Ureter (tissue), 1 donor: ENCODE measurements at places on chromosomes 1 and 21.
A peak's percentile ranks its signal among the peaks of the same experiment; 100 is the strongest.

GRCh38 chr1:60173729-60174505 lies 100.3 kb upstream of the C1orf87 start:
- DNase-seq, result no peak

GRCh38 chr1:187460093-187460492 lies 631.3 kb downstream of the PLA2G4A start:
- DNase-seq, result no peak

DNA sequence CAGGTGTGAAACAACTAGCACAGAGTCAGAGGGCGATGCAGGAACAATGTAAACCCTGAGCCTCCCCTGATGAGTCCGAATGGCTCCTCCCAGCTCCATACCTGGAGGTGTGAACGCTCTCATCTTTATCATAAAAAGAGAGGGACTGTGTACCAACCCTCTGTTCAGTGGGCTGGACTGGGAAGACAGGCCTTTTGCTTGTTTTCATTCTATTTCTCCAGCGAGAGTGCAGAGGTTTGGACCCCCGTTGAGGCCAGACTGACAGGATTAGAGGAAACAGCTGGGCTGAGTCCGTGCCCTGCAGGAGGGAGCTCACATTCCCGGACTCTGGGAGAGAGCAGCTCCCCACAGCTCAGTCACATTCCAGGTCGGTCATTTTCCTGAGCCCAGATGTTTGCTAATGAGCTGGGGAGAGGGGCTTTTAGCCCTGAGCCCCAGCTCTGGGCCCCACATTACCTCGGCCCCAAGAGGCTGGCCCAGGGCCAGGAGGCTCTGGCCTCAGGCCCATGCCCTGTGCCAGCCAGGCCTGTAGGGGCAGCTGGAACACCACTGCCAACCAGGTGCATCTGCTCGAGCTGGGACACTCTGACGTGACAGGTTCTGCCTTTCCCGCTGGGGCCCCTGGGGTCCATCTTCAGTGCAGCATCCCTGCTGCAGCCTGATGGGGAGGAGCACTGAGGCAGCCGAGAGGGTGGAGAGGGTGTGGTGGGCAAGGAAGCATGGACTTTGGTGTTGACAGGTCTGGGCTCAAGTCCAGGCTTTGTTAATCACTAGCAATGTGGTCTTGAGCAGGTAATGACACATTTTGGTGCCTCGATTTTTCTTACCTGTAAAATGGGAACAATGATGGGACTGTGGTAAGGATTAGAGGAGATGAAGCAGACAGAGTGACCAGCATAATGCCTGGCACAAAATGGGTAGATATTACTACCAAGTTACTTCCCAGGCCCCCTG lies 3.5 kb upstream of the NBL1 start:
- DNase-seq, result no peak

GRCh38 chr1:168293356-168293755 lies 12.7 kb downstream of the TBX19 start:
- no peak for DNase-seq

DNA sequence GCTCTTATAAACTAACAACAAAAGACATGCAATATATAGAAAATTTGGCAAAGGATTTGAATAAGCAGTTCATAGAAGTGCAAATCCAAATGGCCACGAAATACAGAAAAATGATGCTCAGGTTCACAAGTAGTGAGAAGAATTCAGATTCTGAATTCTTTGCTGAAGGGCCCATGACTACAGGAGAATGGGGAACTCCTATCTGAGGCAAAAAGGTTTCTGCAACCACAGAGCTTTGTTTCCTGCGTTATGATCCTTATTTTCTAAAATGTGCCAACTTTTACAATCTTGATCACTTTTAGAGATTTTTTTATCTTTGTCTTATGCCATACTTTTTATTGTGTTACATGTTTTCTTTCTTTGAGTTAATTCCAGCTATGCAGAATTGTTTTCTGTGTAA lies 91.3 kb downstream of the ITSN1 start:
- DNase-seq, result no peak

GRCh38 chr1:222370081-222370912 lies 177.6 kb downstream of the HHIPL2 start:
- DNase-seq, result no peak

DNA sequence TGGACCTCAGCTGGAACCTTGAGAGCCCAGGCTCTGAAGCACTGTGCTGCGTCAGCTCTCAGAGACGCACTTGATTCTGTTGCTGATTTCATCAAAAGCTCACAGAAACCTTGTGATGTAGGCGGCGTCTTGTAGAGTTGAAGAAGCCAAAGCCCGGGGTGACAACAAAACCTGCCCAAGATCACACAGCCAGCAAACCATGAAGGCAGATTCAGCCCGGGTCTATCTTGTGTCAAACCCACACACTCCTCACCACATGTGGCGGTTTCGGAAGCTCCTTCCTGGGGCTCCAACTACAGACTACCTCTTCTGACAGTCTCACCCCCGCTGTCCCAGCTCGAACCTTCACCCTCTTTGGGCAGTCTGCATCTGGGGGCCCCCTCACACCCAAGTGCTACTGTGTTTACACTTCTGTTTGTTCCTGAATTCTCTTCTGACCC lies 50.4 kb downstream of the TENT5C start:
- DNase-seq, result no peak

DNA sequence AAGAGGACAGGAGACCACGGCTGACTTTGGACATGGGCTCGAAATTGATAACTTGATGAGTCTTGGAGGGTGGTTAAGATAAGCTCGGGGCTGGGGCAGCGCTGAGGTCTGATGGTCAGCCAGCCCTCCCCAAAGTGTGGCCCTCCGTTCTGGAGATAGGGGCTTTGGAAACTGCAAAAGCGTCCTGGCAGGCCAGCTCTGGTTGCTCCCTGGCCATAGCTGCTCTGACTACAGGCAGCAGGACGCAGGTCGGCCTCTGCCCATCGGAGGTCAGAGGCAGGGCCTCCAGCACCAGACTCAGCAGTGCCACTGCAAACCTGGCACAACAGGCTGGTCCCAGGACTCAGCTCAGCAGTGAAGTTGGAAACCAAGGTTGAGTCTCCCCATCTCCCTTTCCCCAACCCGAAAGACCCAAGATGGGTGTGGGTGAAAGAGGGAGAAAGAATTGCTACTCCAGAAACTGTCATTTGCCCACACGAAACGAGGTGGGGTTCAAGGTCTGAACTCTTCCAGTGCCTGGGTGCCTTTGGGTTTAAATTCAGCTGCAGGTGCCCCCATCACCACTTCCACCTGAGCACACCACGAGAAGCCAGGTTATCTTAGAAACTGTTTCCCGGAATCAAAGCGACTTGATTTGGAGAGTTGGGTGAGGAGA lies 4.8 kb downstream of the SIM2 start:
- DNase-seq, result no peak

DNA sequence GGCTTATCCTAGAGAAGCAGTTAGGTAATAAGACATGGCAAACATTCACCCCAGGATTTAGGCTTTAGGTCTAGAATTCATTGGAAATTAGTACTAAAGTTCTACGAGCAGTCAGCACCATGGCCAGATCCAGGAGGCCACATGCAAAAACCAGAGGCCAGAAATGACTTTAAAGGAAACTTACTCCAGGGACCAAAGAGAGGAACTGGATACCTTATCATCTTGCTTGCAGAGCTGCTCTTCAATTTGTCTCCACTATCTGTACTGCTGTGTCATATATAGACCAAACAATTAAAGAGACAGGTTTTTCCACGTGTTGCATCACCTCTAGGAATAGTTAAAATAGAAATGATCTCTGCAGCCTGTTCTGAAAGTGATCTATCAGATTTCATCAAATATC lies 127.8 kb downstream of the LMX1A start:
- no peak for DNase-seq

DNA sequence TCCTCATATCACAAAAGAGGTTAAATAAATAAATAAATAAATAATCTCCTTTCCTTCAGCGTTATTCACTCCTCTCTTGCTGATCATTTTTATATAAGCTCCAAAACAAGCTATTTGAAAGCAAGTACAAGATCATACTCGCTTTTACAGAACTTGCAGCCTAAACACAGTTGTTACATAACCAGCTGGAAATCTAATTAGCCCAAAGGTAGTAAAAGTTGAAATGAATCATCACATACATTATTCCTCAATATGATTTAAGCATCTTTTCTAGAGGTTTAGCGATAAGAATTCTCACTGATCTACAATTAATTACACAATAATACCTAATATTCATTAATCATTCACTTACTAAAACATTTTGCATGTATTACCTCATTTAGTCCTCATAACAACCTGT lies 160.2 kb downstream of the COP1 start:
- no peak for DNase-seq

- DNase-seq, result no peak
Measured at GRCh38 chr21:45380566-45380965, 24.4 kb upstream of the COL18A1 start.

- no peak for DNase-seq
Measured at GRCh38 chr1:227270554-227270953, 47.7 kb downstream of the CDC42BPA start.

- DNase-seq, result peak; percentile 44
Measured at GRCh38 chr1:47650205-47650604, 212.4 kb downstream of the FOXD2 start.

GRCh38 chr1:110107867-110108469 lies 4.3 kb upstream of the UBL4B start:
- no peak for DNase-seq

DNA sequence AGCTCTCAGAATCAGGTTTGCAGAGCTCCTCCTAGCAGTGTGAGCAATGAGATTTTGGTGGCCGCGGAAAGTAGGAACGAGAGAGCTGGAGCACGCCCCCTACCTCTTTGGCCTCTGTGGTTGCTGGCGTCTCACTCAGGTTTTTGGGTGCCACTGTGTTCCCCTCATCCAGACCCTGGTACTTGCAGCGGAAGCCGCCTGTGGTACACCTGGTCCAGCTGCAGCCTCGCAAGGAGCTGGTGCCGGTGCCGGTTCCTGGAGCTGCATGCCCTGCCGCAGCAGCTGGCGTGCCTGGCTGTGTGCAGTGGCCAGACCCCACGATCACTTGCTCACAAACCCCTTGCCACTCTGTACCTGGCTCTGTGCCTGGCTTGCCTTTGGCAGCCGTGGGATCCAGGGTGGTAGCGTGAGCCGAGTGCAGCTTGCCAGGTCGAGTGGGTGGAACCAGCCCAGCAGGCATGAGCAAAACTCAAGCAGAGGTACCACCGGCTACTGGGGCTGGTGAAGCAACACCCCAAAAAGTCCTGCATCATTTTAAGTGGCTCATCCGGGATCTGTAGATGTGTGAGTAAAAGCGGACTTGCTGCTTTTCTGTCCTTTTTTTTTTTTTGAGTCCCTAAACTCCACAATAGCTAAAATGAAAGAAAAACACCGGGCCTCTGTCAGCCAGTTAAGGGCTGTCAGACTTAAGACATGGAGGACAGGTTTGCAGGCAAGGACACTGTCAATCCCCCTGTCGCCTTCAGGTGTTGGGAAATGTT lies 844.9 kb downstream of the KCNT2 start:
- no peak for DNase-seq

DNA sequence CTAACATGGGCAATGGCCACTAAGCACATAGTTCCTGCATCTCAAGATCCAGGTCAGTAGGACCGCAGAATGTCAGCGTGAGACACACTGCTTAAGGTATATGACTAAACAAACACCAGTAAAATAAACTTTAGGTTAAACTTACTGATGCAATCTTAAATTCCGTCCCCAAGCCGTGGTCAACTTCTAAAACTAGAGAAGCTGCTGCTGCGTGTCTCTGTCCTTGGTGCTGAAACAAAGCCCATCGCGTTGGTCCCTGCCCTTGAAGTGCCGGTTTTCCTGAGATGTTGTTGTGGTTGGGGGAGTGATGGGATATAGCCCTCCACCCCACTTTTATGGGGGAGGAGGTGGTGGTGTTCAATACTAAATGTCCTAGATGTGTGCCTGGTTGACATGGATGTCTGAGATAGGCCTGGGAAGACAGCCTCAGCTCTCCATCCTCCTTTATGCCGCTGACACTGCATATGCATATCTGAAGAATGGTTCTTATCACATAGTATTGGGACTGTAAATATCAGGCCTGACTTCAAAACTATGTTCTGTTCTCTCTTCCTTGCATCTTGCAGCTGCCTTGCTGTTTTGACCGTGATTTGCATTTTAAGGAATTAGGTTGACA lies 72.0 kb upstream of the KCNA3 start:
- DNase-seq, result no peak

DNA sequence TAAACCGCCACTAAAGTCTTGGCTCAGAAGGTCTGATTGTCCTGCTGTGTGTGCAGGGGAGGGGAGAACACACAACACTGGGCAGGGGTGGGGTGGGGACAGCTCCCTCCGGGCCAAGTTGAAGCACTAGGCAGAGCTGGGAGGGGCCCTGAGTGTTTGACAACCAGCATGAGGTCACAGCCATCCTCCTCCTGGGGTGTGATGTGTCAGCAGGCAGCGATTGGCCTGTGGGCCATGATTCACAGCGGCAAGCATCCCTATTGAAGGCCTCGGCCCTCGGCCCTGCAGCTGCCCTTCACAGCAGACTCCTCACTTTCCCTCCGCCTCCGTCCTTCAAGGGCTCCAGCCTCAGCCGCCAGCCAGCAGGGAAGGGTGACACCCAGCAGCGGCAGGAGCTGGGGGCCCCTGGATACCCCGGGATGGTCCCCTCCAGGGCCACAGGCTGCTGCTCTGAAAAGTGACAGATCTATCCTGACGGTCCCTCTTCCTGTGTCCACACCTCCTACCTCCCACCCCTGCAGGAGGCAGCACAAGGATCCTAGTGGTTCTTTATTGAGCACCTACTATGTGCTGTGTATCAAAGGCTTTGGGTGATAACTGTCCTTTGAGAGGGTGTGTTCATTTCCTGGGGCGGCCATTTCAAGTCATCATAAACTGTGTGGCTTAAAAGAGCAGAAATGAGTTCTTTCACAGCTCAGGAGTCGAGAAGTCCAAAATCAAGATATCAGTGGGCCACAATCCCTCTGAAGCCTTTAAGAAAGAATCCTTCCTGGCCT lies 66.0 kb upstream of the SLC25A33 start:
- peak; percentile 68 for DNase-seq

DNA sequence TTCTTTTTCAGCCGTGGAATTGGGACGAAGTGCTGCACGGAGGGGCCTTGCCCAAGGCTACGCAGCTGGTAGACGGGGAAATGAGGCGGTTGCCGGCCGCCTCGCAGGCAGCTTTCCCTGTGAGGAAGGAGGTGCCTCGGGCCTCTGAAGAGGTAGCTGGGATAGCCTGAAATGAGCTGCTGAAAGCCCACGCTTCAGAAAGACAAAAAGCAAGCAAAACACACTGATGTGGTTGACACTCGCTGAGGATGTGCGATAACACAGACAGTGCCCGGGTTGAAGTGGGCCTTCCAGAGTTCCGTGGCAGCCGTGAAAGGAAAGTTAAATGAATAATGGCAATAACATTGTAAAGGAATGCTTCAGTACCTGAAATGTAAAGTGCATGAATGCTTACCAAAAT lies 47.2 kb downstream of the S1PR1 start:
- no peak for DNase-seq

- no peak for DNase-seq
Measured at GRCh38 chr1:97006044-97006661, 284.6 kb downstream of the PTBP2 start.

GRCh38 chr1:185774394-185774793 lies 40.2 kb downstream of the HMCN1 start:
- no peak for DNase-seq

- DNase-seq, result no peak
Measured at GRCh38 chr1:151377150-151377884, 4.8 kb upstream of the SELENBP1 start.

- no peak for DNase-seq
Measured at GRCh38 chr1:191648939-191649338, 509.3 kb upstream of the RGS18 start.

- DNase-seq, result no peak
Measured at GRCh38 chr1:162908780-162909179, 47.8 kb upstream of the CCDC190 start.
